ENCODE measurements at places on chromosomes 6 and 20.

DNA sequence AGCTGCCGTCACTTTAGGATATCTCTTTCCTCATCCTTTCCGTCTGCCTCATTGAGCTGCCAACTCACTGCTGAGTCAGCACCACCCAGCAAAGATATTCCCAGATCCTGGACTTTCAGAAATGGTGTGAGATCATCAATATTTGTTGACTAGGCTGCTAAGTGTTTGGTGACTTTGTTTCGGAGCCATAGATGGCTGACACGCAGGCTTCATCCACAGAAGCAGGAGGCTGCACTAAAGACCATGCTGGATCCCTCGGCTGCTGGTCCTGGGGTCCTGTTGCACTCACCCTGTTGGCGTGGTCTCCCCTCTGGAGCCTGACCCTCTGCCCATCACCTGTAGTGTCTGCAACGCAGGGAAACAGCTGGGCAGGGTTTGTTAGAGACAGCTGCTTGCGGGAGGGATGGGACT lies 96.5 kb downstream of the ERMARD start:
- DNase-seq: no peak

DNA sequence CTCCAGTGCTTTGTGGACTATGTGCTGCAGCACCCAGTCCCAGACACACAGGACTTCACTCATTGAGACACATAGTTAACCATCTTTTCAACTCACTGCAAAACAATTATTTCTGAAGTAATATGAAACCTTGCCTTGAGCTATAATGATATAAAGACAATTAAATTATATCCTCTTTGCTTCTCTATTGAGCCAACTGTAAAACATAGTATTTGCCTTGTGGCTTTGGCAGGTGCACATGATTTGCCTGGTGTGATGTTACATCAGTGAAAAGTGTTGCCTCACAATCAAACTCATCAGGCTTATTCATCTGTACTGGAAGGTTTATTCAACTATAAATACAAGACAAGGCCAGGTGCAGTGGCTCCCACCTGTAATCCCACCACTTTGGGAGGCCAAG lies 80.6 kb downstream of the NCOA7 start:
- DNase-seq: peak; percentile 4

GRCh38 chr6:125356884-125357283 lies 55.1 kb upstream of the HDDC2 start:
- no peak for DNase-seq

DNA sequence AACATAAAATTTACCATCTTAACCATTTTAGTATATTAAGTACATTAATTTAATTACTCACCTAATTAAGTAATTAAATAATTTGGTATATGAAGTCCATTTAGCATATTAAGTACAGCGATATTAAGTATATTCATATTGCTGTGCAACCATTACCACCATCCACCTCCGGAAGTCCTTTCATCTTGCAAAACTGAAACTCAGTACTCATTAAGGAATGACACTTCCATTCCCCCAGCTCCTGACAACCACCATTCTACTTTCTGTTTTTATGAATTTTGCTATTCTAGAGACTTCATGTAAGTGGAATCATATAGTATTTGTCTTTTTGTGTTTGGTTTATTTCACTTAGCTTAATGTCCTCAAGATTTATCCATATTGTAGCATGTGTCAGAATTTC lies 61.1 kb upstream of the GTSF1L start:
- no peak for DNase-seq

- no peak for DNase-seq
Observed at GRCh38 chr6:17666646-17667045, 40.1 kb downstream of the NUP153 start.

DNA sequence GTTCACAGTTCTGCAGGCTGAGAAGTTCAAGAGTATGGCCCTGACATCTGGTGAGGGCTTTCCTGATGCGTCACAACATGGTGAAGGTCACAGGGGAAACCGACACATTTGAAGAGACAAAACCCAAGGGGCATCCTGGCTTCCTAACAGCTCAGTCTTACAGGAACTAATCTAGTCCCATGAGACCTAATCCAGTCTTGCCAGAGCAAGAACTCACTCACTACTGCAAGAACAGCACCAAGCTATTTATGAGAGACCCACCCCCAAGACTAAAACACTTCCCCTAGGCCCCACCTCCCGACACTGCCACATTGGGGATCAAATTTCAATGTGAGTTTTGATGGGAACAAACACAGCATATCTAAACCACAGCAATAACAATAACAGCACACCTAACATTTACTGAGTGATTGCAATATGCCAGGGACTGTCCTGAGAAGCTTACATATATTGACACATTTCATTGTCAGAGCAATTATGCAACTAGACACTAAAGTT lies 46.6 kb downstream of the TPBG start:
- DNase-seq: no peak

DNA sequence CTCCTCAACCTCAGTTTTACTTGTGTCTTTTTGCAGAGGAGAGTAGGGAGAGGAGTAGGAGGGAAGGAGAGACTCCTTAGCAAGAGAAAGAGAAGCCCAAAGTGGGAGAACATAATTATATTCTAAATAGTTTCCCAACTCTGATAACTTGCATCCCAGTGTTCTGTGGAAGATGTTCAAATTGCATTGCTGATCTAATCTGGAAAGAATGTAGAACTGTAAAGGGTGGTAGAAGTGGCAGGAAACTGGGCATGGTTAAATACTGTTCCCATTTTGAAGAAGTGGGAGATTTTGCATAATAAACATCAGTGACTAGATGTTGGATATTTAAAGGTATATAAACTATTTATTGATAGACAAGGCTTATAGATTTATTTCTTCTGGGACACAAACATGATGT lies 42.6 kb upstream of the HMGN3 start:
- DNase-seq: no peak

- no peak for DNase-seq
Observed at GRCh38 chr6:99183066-99183465, 166.4 kb downstream of the FAXC start.

- DNase-seq: no peak
Observed at GRCh38 chr6:11126876-11127275, 15.4 kb upstream of the ERVFRD-1 start.

DNA sequence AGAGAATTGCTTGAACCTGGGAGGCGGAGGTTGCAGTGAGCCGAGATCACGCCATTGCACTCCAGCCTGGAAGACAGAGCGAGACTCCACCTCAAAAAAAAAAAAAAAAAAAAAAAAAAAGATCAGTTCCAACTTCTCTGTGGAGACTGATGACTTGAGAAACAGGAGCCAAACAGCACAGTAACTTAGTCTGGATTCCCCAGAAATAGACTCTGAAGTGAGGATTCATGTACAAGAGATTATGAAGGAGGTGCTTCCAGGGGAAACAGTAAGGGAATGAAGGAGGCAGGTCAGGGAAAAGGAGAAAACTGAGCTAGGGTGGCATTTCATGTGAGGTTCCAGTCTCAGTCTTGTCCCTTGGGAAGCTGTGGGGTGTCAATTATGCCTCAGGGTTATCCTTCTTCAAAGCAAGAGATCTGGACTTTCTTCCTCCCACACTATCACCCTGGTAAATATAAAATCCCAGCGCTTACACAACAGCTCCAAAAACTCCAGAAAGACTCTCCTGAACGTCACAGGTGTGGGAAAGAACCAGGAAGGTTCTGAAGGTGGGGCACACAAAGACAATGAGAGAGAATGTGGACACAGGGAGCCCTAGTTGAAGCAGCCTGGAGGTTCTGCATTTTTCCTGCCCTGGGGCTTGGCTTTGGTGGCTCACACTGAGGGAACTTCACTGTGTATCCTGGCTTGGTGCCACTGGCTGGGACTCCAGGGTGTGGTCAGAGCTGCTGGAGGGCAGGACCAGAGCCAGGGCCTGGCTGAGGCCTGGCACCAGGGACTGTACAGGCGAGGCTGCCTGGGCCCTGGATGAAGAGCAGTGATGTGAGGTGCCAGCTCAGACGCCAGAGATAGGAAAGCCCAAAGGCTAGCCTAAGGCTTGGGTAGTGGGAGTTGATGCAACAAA lies 46.8 kb downstream of the PCNA start:
- DNase-seq: peak; percentile 37

DNA sequence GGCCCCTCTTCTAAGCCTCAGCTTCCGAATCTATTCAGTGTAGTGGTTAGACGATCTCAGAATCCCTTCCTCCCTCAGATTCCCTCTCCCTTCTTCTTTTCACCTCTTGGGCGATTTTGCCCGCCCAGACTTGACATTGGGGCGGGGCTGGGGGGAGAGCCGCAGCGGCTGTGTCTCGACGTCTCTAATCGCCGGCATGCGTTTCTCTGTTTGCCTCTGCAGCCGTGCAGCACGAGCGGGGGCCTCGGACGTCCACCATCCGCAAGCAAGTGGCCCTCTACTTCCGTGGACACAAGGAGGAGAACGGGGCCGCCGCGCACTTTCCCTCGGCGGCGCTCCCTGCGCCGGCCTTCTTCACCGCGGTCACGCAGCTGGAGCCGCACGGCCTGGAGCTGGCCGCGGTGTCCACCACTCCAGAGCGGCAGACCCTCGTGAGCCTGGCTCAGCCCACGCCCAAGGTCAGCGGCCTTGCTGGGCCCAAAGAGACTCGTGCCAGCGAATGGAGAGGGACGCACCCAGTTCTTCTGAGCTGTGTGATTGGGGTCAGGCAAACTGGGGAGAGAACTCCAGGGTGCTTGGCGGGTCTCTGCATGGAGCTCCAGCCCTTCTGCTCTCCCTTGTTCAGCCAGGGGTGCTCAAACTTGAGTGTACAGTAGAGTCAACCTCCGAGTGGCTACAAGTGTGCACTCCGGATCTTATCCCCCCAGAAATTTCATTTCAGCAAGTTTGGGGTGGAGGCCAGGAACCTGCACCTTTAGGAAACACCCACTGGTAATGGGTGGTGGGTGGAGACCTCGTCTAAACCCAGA lies 10.7 kb downstream of the NR2E1 start:
- no peak for DNase-seq

GRCh38 chr6:156719720-156720563 lies 57.2 kb upstream of the ARID1B start:
- DNase-seq: no peak

GRCh38 chr6:71396410-71396801 lies 107.8 kb downstream of the OGFRL1 start:
- DNase-seq: no peak

GRCh38 chr6:40244699-40245098 lies 310.4 kb upstream of the MOCS1 start:
- DNase-seq: no peak

- DNase-seq: no peak
Observed at GRCh38 chr20:37839432-37839827, 63.5 kb upstream of the VSTM2L start.

- no peak for DNase-seq
Observed at GRCh38 chr20:16606468-16607070, 33.3 kb upstream of the KIF16B start.

DNA sequence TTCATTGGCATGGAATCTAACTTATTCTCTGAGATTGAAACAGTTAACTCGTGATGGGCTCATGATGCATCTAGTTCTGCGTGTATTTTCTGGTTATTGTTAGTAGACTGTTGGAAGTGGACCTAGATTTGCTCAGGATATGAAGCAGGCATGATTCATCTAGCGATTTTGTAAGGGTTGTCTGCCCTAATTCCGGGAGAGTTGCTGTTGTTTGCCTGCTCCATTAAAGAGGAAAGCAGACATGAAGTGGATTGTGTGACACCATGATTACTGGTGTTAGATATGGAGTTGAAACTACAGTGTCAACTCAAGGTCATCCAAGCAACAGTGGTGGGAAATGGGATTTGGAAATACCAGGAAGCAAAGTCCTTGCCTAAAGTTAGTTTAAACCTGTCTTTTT lies 41.0 kb downstream of the SOX4 start:
- DNase-seq: no peak

DNA sequence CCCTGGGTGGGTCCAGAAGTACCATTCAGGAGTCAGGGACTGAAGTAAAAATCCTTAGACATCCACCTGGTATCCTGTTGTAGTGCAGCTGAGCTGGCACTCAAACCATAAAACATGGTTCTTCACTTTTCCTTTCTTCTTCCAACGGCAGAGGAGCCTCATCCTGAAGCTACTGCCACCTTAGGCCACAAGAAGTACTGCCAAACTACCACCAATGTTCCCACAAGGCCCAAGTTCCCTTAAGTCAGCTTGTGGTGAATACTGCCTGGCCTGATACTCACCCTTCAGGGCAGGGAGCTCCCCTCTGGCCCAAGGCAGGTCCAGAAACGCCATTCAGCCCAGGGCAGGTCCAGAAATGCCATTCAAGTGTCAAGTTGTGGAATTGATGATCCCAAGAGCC lies 1053.4 kb upstream of the CITED2 start:
- DNase-seq: no peak

- no peak for DNase-seq
Observed at GRCh38 chr6:149951096-149951495, 9.3 kb downstream of the ULBP2 start.

GRCh38 chr6:63224179-63224578 lies 12.9 kb downstream of the FKBP1C start:
- no peak for DNase-seq

- no peak for DNase-seq
Observed at GRCh38 chr6:151536188-151536479, 42.3 kb downstream of the CCDC170 start.

GRCh38 chr20:9508240-9508661 lies 6.1 kb upstream of the LAMP5 start:
- no peak for DNase-seq

DNA sequence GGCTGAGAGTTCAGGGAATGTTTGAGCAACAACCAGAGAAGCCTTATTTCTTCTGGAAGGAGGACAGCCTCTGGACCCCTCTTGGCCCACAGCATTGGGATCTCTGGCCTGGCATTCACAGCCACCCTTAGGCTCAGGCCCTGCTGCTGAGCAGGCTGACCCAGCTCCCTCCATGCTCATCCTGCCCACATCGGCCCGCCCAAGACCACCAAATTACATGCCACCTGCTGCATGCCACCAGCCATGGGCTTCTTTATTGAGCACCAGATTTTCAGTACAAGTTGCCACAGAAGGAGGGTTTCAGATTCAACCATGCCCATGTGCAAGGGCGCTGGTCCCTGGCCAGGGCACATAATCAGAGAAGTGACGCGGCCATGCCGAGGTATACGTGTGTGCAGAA lies 32.2 kb downstream of the ADA start:
- no peak for DNase-seq

DNA sequence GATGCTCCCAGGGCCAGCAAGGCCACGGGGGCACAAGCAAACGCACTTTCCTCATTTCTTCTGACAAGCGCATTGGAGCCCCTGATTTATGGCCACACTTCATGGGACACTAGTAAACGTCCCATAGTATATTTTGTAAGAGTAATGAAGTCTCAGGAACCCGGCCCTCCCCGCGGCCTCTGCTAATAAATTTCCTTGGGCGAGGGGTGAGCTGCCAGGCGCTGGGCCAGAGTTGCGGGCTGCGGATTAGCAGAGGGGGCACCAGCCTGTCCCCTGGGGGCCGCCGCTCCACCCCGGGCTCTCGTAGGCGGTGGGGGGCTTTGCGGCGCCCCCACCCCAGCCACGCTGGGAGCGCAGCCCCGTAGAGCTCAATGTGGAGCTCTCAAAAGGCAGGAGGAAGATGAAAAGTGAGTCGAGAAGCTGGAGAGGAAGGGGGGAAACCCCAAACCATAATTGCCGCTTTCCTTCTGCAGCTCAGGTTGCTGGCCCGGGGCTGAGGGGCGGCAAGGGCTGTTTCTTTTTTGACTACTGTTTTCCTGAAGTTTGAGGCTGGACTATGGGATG lies 173.6 kb downstream of the CDC5L start:
- no peak for DNase-seq

- DNase-seq: no peak
Observed at GRCh38 chr20:11445891-11446290, 471.8 kb upstream of the BTBD3 start.

GRCh38 chr6:15781333-15781732 lies 118.5 kb upstream of the DTNBP1 start:
- no peak for DNase-seq

GRCh38 chr6:52493669-52494068 lies 73.5 kb downstream of the EFHC1 start:
- no peak for DNase-seq
